CD4-positive, alpha-beta memory T cell (primary cell): ENCODE measurements at places on chromosomes 3 and 15. TPM values are rescaled to one million over a fixed set of nuclear protein-coding genes. Genes with fewer than 3 reads are reported as not detected.

Gene CFAP20DC
- total RNA-seq, result 0.50 TPM

Gene ERICH6
- not detected for total RNA-seq

Gene CCDC39
- total RNA-seq, result not detected

Gene CCR5
- total RNA-seq, result 6.8 TPM

Gene FAM81A
- not detected for total RNA-seq

Gene CPA3
- total RNA-seq, result not detected

Gene NRROS
- 20.0 TPM for total RNA-seq

DNA sequence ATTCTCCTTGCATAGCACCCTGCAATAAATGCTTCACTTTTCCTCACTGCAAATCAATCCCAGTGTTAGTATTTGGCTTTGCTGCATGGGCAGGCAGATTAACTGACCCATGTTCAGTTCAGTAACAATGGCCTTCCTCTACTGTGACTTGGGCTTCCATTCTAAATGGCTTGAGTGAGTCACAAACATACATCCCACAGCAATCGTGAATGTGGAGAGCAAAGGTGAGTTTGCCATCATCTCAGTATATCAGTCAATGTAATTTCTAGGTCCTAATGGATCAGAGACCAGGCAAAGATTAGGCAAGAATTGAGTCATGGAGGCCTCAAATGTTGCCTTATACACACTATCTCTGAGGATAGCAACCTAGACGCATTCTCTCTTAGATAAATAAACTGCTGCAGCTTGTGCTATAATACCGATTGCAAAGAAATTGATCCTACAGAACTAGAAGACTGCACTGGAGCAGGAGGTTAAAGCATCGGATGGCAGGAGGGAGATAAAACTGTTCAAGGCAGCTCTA lies 8.3 kb upstream of the ATP8B4 start:
- H3K27me3 ChIP-seq, result no peaks in the 10 kb centered on the region
- no peaks in the 10 kb centered on the region for H3K4me1 ChIP-seq
- DNase-seq, result no peak
- no peak overlapping the region for H3K4me3 ChIP-seq
- no peak overlapping the region for H3K27ac ChIP-seq
- no peaks in the 10 kb centered on the region for H3K36me3 ChIP-seq

DNA sequence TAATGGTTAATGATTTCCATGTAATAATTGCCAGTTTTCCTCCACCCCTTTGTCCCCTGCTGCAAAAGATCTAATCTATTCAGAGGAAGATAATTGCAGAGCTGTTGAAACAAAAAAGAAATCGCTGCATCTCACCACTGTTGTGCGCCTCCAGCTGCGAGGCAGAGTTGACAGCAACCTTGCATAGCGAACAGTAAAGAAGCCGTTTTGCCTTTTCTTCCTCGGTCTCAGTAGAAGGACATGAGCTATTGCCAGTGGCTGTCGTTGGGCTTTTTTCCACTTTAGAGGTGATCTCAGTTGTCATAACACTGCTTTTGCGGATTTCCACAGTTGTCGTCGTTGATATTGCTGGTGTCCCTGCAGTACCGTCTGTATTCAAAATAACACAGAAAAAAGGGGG lies 314.2 kb downstream of the ZNF385D start:
- H3K27ac ChIP-seq, result no peak overlapping the region
- no peaks in the 10 kb centered on the region for H3K27me3 ChIP-seq
- no peaks in the 10 kb centered on the region for H3K4me1 ChIP-seq

DNA sequence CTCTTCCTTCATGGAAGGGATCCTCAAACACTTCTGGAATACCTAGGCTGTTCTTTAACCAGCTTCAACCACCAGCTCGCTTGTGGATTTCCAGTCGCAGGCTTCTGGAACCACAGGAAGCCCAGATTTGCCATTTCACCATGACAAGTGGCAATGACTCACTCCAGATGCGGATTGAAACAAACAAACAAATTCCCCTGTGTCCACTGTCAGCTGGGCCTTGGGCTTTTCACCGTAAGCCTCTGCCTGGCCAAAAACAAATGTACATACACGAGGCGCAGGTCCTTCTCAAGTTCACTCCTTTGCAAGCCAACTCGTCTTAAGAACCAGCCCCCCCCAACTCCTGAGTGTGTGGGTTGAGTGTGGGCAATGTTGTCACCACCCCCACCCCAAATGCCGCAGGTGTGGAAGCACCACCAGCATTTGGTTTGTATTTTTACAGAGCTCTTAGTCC lies 8.8 kb downstream of the BCL6 start:
- H3K4me3 ChIP-seq, result no peak overlapping the region
- DNase-seq, result no peak
- no peaks in the 10 kb centered on the region for H3K27me3 ChIP-seq

DNA sequence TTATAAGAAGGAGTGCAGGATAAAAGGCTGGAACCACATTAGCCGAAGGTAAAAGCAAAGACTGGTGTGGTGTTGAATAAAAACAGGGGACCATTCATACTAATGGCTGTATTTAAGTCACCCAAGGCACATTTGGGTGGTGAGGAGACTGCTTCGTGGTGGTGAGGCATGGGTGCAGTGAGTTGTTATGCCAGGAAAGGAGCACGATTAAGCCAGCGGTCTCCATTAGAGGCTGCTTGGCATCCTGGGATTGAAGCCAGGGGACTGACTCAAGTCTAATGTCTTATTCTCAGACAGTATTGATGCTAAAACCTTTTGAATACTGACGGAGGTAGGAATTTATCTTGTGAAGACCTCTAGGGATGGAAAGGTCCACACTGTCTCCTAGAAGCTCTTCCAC lies 21.9 kb downstream of the FEM1B start:
- H3K4me1 ChIP-seq, result peaks cover 17% of the 10 kb centered on the region
- H3K27me3 ChIP-seq, result no peaks in the 10 kb centered on the region
- no peak for DNase-seq
- no peaks in the 10 kb centered on the region for H3K36me3 ChIP-seq

- no peaks in the 10 kb centered on the region for H3K27me3 ChIP-seq
- no peak overlapping the region for H3K27ac ChIP-seq
- no peaks in the 10 kb centered on the region for H3K36me3 ChIP-seq
- DNase-seq, result no peak
- no peaks in the 10 kb centered on the region for H3K4me1 ChIP-seq
These were observed 239.7 kb downstream of the SUCLG2 start for GRCh38 chr3:67414740-67415139.

DNA sequence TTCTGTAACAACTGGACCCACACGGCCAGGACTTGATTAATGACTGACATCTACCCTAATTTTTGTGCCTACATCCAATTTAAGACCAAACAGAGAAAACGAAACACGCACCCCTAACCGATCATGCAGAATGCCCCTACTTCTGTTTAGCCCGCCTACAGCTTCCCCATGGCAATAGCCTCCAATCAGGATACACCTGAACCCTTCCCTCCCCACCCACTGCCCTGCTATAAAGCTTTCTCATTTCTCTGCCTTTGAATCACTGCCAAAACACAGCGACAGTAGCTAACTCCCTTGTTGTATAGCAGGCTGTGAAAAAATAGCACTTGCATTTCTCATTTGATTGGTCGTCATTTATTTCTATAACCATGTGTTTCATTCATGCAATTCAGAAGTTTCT lies 45.2 kb upstream of the DPPA4 start:
- no peaks in the 10 kb centered on the region for H3K27me3 ChIP-seq
- DNase-seq, result no peak
- H3K36me3 ChIP-seq, result no peaks in the 10 kb centered on the region
- no peak overlapping the region for H3K27ac ChIP-seq
